ENCODE measurements at places on chromosomes 12 and 14.

DNA sequence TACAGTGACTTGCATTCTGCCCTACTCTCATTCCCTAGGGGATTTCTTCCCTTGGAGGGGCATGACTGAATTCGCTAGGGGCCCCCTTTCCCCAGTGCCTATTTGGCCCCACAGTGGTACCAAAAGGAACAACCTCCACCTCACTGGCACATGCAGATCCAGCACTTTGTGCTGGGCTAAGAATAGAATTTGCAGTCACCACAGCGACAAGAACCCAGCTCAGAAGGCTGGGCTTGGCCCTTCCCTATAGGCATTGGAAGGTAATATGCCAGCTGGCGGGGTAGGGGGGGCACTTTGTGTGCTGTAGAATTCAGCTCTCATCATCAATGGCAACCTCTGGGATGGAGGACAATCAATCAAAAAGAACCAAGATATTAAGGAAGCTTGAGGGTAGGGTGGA is 13.9 kb downstream of the BAZ2A start:
- no peak for DNase-seq

DNA sequence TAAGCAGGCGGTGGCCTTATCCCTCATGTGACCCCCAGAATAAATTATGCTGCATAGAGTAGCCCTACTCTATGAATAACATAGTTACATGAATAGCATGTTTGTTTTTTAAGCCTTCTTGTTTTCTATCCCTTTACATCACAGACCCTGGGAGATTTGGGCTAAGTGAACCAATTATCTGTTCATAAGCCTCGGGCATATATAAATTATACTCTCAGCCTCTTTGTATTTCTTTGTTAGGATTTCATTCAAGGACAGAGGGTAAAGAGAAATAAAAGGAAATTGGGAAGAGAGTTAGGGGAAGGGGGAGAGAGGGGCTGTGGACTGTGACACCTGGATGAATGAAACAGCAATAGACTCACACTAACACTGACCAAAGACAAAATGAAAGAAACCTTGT is 35.3 kb upstream of the RTRAF start:
- DNase-seq, result no peak

DNA sequence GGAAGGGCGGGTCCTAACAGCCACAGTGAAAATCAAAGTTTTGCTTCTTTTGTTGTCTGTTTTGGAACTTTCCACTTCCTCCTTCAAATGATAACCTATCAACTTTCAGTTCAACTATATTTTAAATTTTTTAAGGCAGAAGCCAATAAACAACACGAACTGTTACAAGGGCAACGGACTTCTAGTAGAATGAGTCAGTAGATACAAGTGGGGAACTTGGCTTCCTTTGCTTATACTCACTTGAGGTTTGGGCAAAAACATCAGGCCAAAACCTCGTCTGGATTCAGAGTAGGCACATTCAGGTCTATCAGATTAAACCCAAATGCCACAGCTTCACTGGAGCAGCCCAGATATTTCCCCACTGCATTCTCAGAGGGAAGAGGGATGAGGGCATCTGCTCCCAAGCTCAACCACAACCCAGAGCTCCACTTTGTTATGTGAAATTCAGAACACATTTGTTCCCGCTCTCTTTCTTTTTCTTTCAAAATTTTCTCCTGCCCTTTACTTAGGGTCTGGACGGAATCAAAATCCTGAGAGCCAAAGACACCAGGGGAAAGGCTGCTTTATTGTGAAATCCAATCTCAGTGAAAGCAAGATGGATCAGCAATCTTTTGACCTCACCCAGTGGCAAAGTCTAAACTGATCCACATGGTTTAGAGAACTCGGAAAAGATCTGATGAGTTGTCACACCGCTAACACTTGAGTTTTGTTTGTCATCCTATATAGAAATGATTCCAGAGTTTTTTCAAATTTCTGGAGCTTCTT is 152.5 kb upstream of the BTG1 start:
- no peak for DNase-seq

GRCh38 chr14:94050231-94050880 is 24.2 kb downstream of the OTUB2 start:
- no peak for DNase-seq

DNA sequence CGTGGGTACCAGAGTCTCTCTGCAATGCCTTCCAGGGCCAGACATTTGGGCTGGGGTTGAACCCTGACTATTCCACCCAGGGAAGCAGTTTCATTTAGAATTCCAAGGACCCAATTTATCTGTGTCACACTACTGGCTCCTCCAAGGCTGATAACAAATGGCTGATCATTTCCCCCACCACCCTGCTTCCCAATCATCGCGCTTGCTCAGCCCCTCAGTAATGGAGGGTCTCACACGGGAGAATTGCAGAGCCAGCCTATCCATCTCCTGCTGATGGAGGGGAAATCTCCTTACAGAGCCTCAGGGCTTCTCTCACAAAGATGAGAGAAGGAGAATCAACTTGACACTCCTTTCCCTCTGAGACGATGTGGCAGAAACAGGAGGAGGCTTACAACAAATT is 78.4 kb upstream of the WSCD2 start:
- DNase-seq, result no peak

GRCh38 chr12:6927379-6928021 is at the start of gene ATN1:
ATN1 (plus strand) TSS chr12:6927959; CDS start chr12:6934002, 6,043 bp downstream.
- DNase-seq, result peak; percentile 74

- DNase-seq, result no peak
Observed at GRCh38 chr14:77063571-77064171, 34.4 kb upstream of the CIPC start.

DNA sequence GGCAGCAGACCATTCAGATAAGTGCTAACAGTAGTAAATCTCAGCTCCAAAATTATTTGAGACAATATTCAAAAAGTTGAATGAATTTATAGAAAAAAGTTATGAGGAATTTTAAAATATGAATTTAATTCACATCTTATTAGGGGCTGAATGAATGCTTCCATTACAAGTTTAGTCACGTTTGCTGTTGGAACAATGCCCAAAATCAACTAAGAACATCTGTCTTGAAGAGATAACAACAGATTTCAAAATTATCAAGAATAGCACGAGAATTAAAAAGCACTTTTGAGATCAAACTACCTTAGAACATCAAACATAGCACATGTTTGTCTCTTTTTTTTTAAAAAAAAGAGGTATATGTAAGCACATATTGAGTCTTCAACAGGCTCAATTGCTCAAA is 115.4 kb upstream of the PPFIA2 start:
- DNase-seq, result no peak

DNA sequence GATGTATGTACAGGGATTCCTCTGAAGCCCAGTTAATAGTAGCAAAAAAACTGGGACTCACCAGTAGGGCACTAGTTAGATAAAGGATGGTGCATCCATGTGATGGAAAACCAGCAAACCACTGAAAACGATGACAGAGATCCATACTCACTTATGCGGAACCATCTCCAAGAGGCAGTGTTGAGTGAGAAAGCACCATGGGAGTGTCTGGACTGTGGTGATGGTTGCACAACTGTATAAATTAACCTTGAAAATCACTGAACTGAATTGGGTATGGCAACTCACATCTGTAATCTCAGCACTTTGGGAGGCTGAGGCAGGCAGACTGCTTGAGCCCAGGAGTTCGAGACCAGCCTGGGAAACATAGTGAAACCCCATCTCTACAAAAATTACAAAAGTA is 53.6 kb upstream of the ZFP36L1 start:
- no peak for DNase-seq

DNA sequence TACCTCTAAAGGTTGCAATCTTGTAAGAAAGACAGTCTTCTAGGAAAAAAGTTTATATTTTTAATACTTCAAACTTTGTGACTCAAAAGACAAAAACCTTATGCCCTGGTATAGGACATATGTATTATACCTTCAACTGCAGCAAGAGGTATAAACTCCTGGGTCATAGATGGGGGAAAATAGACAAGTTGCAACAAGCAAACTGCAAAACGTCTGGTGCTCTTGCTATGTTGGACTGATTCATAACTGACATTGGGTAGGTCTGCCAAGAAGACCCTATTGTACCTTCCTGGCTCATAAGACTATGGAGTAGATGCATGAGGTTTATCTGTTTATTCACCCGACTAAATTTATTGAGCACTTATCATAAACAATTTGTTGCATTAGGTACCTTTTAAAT is 40.9 kb downstream of the BEST3 start:
- no peak for DNase-seq

DNA sequence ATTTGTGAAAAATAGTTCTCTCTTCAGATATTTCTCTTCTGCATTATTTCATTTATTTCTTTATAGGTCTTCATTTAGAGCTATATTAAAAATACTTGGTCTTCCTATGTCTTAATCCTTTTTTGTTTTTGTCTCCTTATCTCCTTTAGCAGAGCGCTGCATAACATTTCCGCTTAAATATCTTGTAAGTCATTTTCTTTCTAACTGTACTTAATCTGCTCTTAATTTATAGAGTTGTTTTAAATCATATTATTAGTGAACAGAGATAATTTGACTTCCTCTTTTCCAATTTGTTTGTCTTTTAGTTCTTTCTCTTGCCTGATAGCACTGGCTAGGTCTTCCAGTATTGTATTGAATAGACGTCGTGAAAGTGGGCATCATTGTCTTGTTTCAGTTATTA is 18.0 kb downstream of the LUM start:
- no peak for DNase-seq

- no peak for DNase-seq
Observed at GRCh38 chr12:47773858-47774580, 981 bp downstream of the SLC48A1 start.

DNA sequence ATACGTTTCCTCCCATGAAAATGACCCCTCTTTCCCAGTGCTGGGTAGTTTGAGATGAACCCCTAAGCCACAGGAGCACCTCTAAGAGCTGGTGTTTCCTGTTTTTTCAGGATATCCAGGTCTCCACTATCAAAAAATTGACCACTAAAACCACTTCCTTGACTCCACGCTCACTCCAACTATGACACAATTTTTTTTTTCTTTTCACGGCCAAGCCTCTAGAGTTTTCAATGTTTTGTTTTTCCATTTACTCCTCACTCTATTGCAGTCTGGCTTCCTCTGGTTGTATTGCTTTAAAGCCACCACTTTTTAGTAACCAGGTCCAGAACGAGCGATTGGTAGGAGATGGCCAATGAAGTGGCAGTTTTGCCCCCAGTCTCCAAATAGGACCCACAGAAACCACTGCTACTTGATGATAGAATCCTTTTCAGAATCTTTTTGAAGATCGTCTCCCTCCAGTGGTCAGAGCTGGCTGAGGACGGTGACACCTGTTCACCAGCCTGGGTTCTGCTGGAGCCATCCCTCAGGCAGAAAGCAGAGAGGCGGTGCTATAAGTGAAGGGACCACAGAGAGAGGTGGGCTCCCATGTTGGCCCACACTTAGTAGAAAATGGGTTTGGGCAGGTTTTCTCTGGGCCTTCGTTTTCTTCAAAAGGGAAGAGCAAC is 454.4 kb downstream of the VRK1 start:
- DNase-seq, result no peak

DNA sequence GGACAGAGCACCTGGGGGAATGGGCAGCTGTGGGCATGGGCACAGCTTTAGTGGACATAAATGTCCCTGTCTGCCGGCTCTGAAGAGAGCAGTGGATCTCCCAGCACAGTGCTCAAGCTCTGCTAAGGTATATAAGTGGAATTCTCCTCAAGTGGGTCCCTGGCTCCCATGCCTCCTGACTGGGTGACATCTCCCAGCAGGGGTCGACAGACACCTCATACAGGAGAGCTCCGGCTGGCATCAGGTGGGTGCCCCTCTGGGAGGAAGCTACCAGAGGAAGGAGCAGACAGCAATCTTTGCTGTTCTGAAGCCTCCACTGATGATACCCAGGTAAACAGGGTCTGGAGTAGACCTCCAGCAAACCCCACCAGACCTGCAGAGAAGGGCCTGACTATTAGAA is 25.0 kb upstream of the NUAK1 start:
- no peak for DNase-seq

GRCh38 chr12:59733200-59733599 is 137.4 kb downstream of the SLC16A7 start:
- DNase-seq, result no peak

GRCh38 chr12:108620236-108620879 is 13.3 kb downstream of the SELPLG start:
- DNase-seq, result no peak

GRCh38 chr14:66662374-66662773 is 154.4 kb downstream of the GPHN start:
- DNase-seq, result no peak

- no peak for DNase-seq
Observed at GRCh38 chr12:102993537-102993936, 36.1 kb downstream of the ASCL1 start.

GRCh38 chr14:96727073-96727472 is 70.1 kb upstream of the VRK1 start:
- no peak for DNase-seq

DNA sequence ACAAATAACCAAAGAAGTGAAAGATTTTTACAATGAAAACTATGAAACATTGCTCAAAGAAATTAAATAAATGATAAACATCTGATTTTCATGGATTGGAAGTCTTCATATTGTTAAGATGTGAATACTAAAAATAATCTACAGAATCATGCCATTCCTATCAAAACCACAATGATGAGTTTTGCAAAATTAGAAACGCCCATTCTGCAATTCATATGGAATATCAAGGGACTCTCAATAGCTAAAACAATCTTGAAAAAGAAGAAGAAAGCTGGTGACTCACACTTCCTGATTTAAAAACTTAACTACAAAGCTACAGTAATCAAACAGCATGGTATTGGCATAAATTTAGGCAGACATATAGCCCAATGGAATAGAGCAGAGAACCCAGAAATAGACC is 40.2 kb upstream of the CCT2 start:
- DNase-seq, result no peak

DNA sequence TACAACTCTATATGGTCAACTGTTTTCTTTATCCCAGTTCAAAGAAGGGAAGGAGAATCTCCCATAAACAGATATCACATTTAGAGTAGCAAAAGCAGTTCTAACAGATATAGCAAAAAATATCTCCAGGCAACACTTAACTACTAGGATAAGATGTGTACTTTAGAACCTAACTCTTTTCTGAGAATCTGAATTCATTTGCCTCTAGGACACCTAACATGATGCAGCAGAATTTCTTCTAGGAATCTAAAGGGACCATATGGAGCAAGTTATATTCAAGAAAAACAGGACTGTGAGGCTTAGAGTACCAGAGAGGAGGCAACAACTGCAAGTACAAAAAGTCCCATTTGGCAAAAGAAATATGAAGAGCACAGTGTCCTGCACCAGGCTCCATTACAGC is 24.4 kb upstream of the CAPRIN2 start:
- no peak for DNase-seq

DNA sequence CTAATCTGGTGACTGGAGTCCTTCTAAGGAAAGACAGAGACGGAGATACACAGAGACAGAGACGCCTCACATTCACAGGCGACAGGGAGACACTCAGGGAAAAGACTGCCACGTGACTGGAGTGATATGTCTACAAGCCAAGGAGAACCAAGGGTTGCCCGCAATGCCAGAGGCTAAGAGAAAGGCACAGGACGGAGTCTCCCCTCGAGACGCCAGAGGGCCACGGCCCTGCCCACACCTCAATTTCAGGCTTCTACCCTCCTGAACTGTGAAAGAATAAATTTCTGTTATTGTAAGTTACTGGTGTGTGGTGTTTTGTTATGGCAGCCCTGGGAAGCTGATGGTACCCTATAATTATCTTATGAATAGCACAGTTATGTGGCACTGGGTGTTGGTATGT is 11.6 kb upstream of the RAN start:
- no peak for DNase-seq

GRCh38 chr14:54629635-54630360 is 62.9 kb downstream of the SAMD4A start:
- no peak for DNase-seq

All from skin of body (tissue), 3 donors.